ENCODE measurements at places on chromosomes 1 and 21.

GRCh38 chr1:199287206-199287605 lies 648.4 kb downstream of the PTPRC start:
- DNase-seq: no peak

DNA sequence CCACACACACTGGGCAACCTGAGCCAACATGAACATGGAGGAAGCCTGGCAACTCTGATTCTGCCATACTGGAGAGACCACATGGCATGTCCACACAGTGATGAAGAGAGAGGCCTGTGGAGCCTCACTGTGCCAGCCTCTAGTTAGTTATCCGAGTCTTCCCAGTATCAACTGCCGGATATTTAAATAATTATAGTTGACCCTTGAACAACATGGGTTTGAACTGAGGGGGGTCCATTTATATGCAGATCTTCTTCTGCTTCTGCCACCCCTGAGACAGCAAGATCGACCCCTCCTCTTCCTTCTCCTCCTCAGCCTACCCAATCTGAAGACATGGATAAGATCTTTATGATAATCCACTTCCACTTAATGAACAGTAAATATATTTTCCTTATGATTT lies 27.8 kb downstream of the DDAH1 start:
- DNase-seq: no peak

GRCh38 chr21:37047079-37047478 lies 25.8 kb downstream of the PIGP start:
- DNase-seq: no peak

- no peak for DNase-seq
Measured at GRCh38 chr1:87549738-87550137, 221.1 kb downstream of the LMO4 start.

- DNase-seq: no peak
Measured at GRCh38 chr21:41361786-41362604, at the start of gene MX2. Gene MX2, plus strand, starts transcription at chr21:41362027. Its CDS starts 14,880 bp downstream, at chr21:41376907.

DNA sequence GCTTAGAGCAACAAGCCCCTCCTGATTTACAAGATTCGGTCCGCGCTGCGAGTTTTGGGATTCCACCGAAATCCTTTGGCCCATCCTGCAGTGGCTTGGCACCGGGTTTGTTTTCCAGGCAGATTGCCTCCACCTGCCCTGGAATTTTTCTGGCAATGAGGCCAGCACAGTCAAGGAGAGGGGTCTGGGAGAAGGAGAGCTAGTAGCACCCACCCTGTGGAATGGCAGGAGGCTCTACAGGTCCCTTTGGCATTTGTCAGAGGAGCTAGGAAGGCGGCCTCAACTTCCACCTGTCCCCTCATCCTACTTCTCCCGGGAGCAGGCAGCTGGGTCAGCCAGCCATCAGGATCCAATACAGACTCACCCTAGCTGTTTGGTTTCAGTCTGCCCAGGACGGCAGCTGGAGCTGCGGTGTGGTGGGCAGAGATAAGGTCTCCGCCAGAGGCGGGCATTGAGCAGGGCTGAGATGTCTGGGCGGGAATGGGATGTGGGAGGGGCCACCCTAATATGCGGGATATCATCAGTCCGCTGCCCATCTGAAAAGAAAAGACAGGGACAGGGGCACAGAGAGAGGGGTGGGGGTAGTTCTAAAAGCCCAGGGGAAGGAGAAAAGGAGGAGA lies 37.8 kb upstream of the PRELP start:
- no peak for DNase-seq

All from frontal cortex (tissue), 4 donors.